ENCODE measurements at places on chromosomes 12 and 14.

DNA sequence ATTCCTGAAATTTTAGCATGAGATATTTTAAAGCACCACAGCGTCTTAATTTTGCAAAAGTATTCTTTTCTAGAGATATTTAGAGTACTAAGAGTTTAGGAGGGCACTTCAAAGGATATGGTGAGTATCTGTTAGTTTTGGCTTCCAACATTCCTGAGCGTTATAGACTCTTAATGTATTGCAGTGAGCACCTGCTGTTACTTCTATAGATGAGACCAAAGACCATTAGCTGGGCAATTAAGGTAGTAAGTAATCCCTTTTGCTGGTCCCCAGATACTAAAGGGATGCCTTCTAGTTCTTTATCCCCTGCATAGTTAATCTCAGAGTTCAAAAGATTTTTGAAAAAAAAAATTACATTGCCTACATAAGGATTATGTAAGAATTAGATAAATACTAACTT, 975.6 kb downstream of the GALC start:
- no peak for DNase-seq

DNA sequence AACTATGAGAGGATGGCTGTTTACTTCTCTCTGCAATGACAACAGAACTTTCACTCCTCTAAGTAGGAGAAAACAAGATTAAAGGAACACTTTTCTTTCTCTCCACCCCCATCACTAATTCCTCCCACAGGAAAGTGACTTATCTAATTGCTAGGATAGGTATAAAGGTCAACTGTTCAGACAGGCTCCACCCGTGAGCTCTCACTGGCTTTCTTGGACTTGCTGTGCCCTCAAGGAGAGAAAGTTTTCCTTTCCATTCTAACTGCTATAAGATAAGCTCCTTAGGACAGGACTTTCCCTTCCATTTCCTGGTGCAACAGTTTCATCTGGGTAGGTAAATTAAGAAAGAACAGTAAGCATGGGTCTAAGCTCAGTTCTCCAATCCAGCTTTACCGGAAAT, 4.8 kb downstream of the SLC41A2 start:
- DNase-seq = no peak

DNA sequence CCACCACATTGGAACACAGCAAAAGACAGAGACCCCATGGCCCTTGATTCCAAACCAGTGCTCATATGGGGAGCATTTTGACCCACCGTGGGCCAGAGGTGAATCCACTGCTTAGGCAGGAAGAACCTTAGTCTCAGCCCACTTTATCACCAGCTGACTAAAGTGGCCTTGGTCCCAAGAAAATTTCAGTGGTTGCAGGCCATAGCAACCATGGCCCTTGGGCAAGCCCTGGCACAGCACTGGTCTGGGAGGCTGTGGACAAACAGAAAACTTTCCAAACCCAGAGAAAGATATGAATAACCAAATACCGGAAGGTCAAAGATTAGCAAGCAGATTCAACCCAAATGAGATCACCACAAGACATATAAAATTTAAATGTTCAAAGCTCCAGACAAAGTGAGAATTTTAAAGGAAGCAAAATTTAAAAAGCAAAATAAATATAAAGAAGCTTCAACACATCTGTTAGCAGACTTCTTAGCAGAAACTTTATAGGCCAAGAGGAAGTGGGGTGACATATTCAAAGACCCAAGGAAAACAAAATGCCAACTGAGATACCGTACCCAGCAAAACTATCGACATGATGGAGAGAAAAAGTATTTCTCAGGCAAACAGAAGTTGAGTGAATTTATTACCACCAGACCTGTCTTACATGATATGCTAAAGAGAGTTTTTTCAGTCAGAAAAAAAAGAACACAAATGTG, 7.8 kb downstream of the KLRK1 start:
- no peak for DNase-seq

GRCh38 chr14:27318774-27319420, 721.1 kb upstream of the NOVA1 start:
- DNase-seq = no peak

DNA sequence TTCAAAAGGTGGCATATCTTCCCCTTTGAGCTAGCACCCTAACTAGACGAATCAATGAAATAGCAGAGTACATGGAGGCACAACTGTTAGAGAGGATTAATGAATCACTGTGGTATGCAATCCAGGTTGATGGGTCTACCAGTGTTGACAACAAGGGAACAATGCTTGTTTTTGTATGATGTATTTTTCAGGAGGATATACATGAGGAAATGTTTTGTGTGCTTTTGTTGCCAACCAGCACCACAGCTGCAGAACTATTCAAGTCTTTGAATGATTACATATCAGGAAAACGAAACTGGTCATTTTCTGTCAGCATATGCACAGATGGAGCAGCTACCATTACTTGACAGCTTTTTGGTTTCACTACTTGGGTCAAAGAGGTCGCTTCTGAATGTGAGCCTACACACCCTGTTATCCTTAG, 142.6 kb downstream of the GPHN start:
- DNase-seq = no peak

DNA sequence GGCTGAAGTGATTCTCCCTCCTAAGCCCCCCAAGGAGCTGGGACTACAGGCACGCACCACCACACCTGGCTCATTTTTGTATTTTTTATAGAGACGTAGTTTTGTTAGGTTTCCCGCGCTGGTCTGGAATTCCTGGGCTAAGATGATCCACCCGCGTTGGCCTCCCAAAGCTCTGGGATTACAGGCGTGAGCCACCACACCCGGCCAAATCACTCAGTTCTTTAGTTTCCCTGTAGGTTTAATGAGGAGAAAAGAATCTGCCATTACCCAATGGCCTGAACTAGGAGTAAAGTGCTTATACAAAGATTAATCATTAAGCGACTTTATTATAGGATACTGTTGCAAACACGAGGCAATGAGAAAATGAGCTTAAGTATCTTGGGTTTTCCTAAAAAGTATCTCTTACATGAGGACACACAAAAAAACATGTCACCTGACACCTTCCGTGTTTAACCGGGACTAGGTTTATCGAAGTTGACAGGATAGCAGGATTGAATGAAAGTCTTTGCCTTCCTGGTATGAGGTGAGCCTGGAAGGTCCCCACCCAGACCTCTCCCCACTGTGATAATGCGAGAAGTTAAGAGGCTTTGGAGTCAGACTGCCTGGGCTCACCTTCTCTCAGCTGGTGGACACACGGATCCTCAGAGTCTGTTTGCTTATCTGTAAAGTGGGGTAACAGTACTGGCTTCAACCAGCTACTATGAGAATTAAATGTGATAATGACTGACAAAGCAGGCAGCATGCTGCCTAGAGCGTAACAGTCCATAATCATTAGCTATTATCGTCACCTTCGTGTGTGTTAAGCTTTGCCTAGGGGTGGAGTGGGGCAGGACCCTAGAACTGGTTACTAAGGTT, 133.5 kb upstream of the KRAS start:
- DNase-seq = no peak

- DNase-seq = no peak
Measured at GRCh38 chr12:94898388-94898787, 105.1 kb downstream of the NDUFA12 start.
